ENCODE measurements at places on chromosomes 11 and 22.
A peak's percentile ranks its signal among the peaks of the same experiment; 100 is the strongest.

DNA sequence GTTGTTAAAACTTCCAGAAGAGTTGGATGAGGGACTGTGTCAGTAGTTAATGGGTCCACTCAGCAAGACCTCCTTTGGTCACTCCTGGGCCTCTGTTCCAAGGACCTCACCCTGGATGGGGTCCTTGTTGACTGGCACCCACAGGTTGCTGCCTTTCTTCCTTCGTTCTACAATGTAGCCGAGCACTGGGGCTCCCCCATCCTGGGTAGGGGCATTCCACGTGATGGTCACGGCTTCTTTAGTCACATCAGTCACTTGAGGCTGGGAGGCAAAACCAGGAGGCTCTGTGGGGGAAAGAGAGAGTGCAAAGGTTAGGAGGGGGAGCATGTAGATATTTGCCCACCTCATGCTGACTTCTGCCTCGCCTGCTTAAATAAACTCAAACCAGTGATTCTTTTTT, 12.0 kb downstream of the TMEM86A start:
- no peak for DNase-seq

DNA sequence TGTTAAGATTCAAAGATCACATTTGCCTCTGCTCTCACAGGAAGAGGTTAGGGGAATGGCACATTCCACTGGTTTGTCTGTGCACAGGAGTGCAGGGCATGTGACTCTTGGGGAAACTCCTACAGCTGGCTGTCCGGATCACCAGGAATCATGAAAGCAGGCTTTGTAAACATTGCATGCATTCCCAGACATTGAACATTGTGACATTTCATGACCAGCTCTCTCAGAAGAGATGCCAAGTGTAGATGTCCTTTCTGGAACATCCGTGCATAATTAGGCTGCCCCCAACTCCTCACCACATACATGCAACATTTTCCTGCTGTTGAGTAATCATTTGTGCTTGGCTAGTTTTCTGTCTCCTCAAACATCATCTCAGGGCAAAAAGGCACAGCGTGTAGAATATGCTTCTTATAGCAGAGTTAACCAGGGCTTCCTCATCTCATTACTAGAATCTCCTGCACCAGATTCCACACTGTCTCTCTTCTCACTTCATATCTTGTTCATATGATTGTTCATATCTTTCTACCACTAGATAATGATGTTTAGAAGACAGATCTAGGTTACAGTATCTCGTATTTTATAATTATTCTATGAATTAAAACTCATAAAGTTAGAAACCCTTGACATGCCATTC, 694.7 kb downstream of the NTM start:
- DNase-seq: no peak

- DNase-seq: no peak
These were observed 18.3 kb downstream of the SLC5A12 start for GRCh38 chr11:26703411-26704191.

- DNase-seq: peak; percentile 46
These were observed 31.0 kb downstream of the FBLN1 start for GRCh38 chr22:45533703-45534102.

DNA sequence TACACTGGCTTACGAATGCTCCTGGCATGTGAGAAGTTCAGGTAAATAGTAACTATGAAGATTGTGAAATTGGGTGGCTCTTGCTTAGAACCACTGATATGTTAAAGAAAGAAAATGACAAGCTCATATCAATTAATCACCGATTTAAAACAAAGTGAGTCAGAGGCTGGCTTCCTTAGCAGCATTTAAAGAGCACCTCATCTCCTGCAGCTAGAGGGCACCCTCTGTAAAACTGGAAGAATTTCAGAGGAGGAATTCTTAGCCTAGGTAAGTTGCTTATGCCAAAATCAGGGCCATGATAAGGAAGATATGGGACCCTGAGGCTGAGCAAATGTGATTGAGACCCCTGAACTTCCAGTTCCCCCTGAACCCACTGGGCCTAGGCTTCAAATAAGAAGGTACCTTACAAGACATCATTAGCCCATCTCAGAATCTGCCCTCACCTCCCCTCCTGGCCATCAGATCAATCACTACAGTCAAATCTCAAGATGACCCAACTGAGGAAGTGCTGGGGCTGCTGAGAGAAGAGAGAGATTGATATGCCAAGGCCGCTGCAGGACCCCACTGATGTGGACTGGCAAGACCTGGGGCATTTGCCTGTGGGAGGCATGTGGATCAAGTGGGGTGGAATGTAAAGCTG, 8.6 kb upstream of the CD3E start:
- no peak for DNase-seq

- no peak for DNase-seq
These were observed 25.8 kb upstream of the KCNQ1OT1 start for GRCh38 chr11:2725368-2726300.

DNA sequence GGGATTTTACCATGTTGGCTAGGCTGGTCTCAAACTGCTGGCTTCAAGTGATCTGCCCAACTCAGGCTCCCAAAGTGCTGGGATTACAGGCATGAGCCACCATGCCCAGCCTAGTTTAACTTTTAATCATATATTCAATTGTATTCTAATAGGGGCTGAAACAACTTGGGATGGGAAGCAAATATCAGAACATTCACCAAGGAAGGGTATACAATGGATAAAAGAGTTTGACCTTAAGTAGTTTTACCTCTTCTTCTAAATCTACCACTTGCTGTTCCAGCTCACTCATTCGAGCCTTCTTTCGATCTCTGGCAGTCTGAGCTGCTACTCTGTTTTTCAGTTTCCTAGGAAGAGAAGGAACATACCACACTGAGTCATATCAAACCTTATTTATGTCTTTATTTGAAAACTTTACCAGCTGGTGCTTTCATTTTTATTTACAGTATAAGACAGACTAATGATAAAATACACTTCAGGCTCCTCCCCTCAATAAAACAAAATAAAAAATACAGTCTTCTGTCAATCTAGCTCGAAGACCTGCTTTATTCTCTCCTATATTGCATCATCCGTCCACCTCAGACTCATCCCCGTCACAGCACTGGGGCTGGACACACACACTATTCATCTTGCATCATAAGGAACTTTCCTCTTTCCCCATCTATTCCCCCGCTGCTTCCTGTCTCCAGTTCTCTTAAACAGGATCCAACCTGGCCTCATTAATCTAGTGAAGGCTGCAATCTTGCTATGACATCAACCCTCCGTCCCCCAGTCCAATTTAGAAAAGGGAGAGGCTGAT, 1.4 kb downstream of the XBP1 start:
- DNase-seq: no peak

DNA sequence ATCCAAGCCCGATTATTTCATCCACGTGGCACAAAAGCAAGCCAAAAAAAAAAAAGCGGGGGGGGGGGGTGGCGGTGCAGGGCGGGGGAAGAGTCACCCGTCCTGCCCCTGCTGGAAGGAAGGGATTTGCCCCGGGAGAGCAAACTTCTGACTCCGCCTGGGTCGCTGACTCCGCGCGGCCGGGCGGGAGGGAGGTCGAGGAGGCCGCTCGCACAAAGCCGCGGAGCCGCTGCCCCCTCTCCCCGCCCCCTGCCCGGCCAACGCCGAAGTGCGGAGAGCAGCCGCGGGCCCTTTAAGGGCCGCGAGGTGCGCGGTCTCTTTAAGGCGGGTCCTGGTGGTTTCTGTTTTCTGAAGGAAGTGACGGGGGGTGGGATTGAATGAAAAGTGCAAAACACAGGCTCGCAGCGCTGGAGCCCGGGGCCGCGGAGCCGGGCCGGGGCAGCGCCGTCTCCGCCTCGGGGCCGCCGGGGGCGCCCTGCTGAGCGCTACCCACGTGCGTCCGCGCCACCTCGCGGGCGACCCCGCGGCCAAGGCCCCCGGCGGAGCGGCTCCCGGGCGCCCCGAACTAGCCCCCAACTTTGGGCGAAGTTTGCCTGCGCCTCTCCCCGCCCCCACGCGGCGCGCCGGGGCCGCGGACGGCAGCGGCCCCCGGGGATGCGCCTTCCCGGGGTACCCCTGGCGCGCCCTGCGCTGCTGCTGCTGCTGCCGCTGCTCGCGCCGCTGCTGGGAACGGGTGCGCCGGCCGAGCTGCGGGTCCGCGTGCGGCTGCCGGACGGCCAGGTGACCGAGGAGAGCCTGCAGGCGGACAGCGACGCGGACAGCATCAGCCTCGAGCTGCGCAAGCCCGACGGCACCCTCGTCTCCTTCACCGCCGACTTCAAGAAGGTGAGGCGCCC, at the start of gene OAF:
TSS of gene OAF (plus strand) at position 407 of the 896 bp plus-strand sequence. CDS start at position 655, 248 bp downstream.
- peak; percentile 76 for DNase-seq

- DNase-seq: no peak
These were observed 22.9 kb downstream of the ZBTB16 start for GRCh38 chr11:114082415-114082748.

GRCh38 chr11:113806406-113806805, 26.8 kb downstream of the CLDN25 start:
- peak; percentile 59 for DNase-seq

DNA sequence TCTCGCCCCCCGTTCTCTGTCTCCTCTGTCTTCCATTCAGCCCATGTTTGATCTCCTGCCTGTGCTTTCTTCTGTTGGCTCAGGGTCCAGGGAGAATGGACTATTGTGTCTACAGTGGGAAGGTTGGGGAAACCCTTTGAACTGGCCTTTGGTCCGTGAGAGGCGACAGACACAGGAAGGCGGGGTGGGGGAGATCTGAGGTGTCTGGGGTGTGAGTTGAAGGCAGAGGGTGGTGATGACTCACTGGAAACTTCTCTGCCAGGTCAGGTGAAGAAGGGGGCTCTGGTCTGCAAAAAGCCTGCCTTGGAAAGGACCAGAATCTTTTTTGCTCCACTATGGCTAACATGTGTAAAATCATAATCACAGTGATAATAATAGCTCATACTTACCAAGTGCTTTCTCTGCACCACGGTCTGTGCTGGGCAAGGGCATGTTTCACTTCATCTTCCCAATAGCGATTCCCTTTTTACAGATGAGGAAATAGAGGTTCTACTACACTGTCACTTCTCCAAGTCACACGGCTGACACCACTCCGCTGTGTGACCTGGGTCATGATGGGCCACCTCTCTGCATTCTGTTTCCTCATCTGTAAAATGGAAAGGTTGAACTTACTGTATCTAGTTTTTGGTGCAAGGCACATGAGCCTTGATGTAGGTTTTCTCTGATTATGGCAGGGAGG, 99.8 kb upstream of the ALX4 start:
- DNase-seq: no peak

GRCh38 chr11:120785576-120785975, 238.3 kb upstream of the TBCEL start:
- no peak for DNase-seq
